ENCODE measurements at places on chromosomes 16 and 17.
A peak's percentile ranks its signal among the peaks of the same experiment; 100 is the strongest.

GRCh38 chr16:86035906-86036305 is 136.9 kb downstream of the IRF8 start:
- no peaks in the 10 kb centered on the region for H3K36me3 ChIP-seq
- DNase-seq = no peak
- H3K4me1 ChIP-seq = peaks cover 6% of the 10 kb centered on the region
- H3K27ac ChIP-seq = no peak overlapping the region

DNA sequence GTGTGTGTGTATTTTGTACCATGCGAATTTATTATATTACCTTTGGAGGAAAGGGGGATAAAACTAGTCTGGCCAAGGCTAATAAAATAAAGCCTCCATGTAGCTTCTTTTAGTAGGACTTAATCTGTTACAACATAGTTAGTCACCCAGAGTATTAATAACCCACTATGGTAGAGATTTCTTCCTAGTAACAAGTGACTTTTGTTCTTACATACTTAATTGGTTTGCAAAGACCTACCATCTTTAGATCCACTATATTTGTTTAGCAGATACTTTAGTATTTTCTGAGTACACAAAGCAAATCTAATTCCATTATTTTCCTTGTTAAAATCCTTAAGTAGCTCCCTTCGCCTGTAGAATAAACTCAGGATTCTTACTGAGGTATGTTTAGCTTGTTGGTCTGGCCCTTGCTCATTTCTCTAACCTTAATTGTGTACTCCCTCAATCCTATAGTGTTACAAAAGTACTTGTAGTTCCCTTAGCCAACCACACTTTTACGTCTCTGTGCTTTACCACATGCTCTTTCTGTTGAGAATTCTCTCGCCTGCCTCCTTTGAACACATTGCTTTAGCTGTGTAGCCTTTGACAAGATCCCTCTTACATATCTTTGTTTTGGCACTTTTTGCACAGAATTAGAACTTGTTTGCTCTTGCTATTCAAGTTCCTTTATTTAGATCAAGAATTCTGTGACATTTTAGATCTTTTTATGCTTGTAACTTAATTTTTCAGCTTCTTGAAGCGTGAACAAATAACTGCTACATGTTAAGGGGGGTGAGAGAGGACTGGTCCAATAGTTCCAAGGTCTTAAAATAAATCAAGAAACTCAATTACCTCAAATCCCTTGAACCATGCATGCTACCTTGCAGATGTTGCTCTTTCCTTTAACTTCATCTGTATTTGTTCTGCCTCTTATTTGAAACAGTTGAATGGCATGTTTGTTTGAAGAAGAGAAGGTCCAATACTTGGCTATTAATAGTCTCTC is 23.8 kb downstream of the CLTC start:
- DNase-seq = no peak
- H3K4me1 ChIP-seq = peaks cover 88% of the 10 kb centered on the region
- H3K27me3 ChIP-seq = no peaks in the 10 kb centered on the region
- H3K27ac ChIP-seq = peak overlapping the region; percentile 2

DNA sequence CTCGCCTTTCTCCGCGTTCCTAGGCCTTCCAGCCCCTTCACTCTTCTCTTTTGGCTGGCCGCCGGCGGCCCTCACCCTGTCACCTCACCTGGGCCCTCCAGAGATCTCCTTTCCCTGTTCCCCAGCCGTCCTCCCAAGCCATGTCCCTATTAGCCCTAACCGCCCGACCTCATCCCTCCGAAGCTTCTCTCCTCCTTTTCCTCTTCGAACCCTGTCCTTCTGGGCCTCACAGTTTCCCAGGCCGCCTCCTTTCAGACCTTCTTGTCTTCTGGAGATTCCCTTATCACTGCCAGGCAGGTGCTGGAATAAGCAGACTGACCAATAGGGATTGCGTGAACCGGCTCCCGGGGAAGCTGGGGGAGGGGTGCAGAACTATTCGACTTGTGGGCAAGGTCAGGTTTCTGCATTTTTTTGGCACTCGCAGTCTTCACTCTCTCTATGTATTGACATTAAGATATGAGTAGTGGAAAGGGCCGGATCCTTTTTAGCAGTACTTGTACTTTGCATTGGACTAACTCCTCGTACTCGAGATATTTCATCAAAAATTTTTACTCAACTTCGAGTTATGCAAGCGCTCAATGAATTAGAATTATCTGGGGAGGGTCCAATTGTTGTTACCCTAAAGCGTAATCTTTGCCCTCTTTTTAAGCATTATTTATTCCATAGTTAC is 690 bp downstream of the RHOT1 start:
- DNase-seq = peak; percentile 64
- H3K4me1 ChIP-seq = peaks cover 62% of the 10 kb centered on the region
- peak overlapping the region; percentile 93 for H3K4me3 ChIP-seq
- H3K27ac ChIP-seq = peak overlapping the region; percentile 92
- no peaks in the 10 kb centered on the region for H3K36me3 ChIP-seq

- peaks cover 3% of the 10 kb centered on the region for H3K4me1 ChIP-seq
- H3K4me3 ChIP-seq = no peak within 1 kb of the TSS
- no peak for DNase-seq
- no peak within 1 kb of the TSS for H3K27ac ChIP-seq
- peaks cover 40% of the 10 kb centered on the region for H3K27me3 ChIP-seq
These were observed at the start of gene GSDMA for GRCh38 chr17:39962642-39963220. GSDMA (plus strand) TSS chr17:39963004; CDS start chr17:39965688, 2,684 bp downstream.

GRCh38 chr17:81234940-81235821 is 3.7 kb downstream of the TEPSIN start:
- H3K4me1 ChIP-seq = peaks cover 37% of the 10 kb centered on the region
- H3K4me3 ChIP-seq = no peak overlapping the region
- peaks cover 39% of the 10 kb centered on the region for H3K36me3 ChIP-seq
- no peaks in the 10 kb centered on the region for H3K27me3 ChIP-seq
- H3K27ac ChIP-seq = no peak overlapping the region
- no peak for DNase-seq

GRCh38 chr16:23227529-23227928 is 45.0 kb downstream of the SCNN1G start:
- H3K27me3 ChIP-seq = no peaks in the 10 kb centered on the region
- no peak overlapping the region for H3K27ac ChIP-seq
- H3K36me3 ChIP-seq = no peaks in the 10 kb centered on the region
- DNase-seq = no peak

- H3K4me1 ChIP-seq = no peaks in the 10 kb centered on the region
- H3K27ac ChIP-seq = no peak overlapping the region
- no peak overlapping the region for H3K4me3 ChIP-seq
- no peak for DNase-seq
These were observed 15.4 kb upstream of the CLEC18A start for GRCh38 chr16:69935740-69936139.

GRCh38 chr16:79752396-79752795 is 151.9 kb upstream of the MAF start:
- no peak overlapping the region for H3K4me3 ChIP-seq
- no peaks in the 10 kb centered on the region for H3K36me3 ChIP-seq
- peaks cover 29% of the 10 kb centered on the region for H3K4me1 ChIP-seq

DNA sequence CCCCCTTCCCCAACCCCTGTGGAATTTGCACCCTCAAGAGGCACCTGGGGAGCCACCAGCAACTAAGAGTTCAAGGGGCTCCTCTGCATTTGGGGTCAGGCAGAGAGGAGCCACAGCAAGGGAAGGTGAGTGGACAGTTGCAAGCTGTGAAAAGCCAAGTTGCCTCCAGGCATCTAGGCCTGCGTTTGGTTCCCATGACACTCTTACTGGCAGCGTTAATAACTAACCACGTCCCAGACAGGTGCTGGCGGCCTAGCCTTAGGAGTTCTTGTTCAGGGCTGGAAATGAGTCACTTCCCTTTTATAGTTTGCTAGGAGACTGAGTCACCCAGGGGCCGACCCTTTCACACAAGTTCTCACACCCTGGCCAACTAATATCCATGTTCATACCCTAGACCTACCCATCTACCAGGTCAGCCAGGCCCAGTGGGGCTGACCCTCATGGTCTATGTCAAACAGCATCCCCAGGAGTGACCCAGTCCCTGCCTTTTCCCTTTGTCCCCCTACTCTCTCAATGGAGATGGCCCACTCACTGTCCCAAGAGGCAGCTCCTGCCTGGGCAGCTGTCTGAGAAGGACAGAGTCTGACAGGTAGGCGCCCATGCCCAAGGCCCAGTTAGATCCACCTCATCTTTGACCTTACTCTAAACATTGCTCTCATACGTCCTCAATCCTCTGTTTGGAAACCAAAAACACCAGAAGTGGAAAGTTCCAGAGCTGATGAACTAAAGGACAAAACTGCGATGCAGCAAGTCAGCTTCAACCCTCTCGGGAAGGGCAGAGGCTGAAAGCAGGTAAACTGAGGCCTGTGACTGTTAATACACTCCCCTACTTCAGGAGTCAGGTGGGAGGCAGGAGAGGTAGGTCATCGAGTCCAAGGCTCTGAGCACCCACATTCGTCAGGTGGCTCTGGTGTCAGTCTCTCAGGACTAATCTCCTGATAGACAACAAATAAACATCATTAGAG is 300.6 kb downstream of the SOX9 start:
- H3K27me3 ChIP-seq = peaks cover 16% of the 10 kb centered on the region
- no peak for DNase-seq
- no peak overlapping the region for H3K4me3 ChIP-seq
- H3K27ac ChIP-seq = no peak overlapping the region
- no peaks in the 10 kb centered on the region for H3K36me3 ChIP-seq
